ENCODE measurements at places on chromosomes 13 and 19. TPM values are rescaled to one million over a fixed set of nuclear protein-coding genes. Genes with fewer than 3 reads are reported as not detected.

VRK3 gene
- 30.8 TPM for polyA plus RNA-seq

PTPRH gene
- polyA plus RNA-seq = 0.49 TPM

SERPINE3 gene
- not detected for polyA plus RNA-seq

FAM83E gene
- not detected for polyA plus RNA-seq

ZSCAN4 gene
- polyA plus RNA-seq = not detected

OLFM2 gene
- polyA plus RNA-seq = 8.9 TPM

ATP4A gene
- not detected for polyA plus RNA-seq

PSG2 gene
- polyA plus RNA-seq = 5.7 TPM

SERP2 gene
- polyA plus RNA-seq = 4.2 TPM

WDR87 gene
- not detected for polyA plus RNA-seq

RFPL4AL1 gene
- polyA plus RNA-seq = not detected

GRCh38 chr19:38013913-38014580 is 107.0 kb downstream of the SIPA1L3 start:
- DNase-seq = no peak
- no peak overlapping the region for H3K4me3 ChIP-seq
- H3K4me1 ChIP-seq = no peaks in the 10 kb centered on the region
- H3K36me3 ChIP-seq = 0 out of 2 replicates have a peak, but pooled peaks cover 3% of the 10 kb centered on the region
- H3K27me3 ChIP-seq = no peaks in the 10 kb centered on the region
- H3K27ac ChIP-seq = no peak overlapping the region

- peaks cover 19% of the 10 kb centered on the region for H3K4me1 ChIP-seq
- no peak overlapping the region for H3K27ac ChIP-seq
- no peak for DNase-seq
Measured at GRCh38 chr19:35907377-35907745, 734 bp downstream of the TYROBP start.

- DNase-seq = no peak
- no peak overlapping the region for H3K4me3 ChIP-seq
- peaks cover 5% of the 10 kb centered on the region for H3K36me3 ChIP-seq
- H3K4me1 ChIP-seq = no peaks in the 10 kb centered on the region
- H3K27ac ChIP-seq = no peak overlapping the region
Measured at GRCh38 chr19:51098365-51099046, 9.7 kb downstream of the CTU1 start.

- H3K4me1 ChIP-seq = peaks cover 44% of the 10 kb centered on the region
- DNase-seq = peak; percentile 76
- no peaks in the 10 kb centered on the region for H3K36me3 ChIP-seq
- peak overlapping the region; percentile 39 for H3K4me3 ChIP-seq
- no peaks in the 10 kb centered on the region for H3K27me3 ChIP-seq
Measured at GRCh38 chr13:97125810-97126738, 96.1 kb upstream of the MBNL2 start.

- H3K27ac ChIP-seq = no peak overlapping the region
- no peaks in the 10 kb centered on the region for H3K36me3 ChIP-seq
- no peaks in the 10 kb centered on the region for H3K27me3 ChIP-seq
- DNase-seq = no peak
Measured at GRCh38 chr13:97802213-97802612, 151.3 kb upstream of the IPO5 start.

DNA sequence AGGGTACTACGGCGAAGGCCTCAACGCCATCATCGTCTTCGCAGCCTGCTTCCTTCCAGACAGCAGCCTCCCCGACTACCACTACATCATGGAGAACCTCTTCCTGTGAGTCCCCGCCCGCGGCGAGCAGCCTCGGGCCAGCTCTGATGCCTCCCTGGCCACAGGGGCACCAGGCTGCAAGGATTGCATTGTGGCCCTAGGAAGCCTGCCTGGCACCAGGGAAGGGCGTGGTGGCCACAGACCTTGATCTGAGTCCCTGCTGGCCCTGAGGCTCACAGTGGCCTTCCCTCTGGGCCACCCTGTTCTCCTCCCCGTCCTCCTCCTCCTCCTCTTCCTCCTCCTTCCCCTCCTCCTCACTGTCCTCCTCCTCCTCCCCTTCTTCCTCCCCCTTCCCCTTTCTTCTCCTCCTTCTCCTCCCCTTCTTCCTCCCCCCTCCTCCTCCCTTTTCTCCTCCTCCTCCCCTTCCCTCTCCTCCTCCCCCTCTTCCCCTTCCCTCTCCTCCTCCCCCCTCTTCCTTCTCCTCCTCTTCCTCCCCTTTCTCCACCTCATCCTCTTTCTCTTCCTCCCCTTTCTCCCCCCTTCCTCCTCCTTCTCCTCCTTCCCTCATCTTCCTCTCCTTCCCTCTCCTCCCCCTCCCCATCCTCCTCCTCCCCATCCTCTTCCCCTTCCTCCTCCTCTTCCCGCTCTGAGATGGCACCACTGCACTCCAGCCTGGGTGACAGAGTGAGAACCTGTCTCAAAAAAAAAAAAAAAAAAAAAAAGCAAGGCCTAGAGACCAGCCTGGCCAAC is 24.4 kb upstream of the NMRK2 start:
- H3K27me3 ChIP-seq = no peaks in the 10 kb centered on the region
- H3K4me1 ChIP-seq = no peaks in the 10 kb centered on the region
- no peak overlapping the region for H3K4me3 ChIP-seq
- H3K27ac ChIP-seq = no peak overlapping the region
- no peaks in the 10 kb centered on the region for H3K36me3 ChIP-seq
- no peak for DNase-seq

DNA sequence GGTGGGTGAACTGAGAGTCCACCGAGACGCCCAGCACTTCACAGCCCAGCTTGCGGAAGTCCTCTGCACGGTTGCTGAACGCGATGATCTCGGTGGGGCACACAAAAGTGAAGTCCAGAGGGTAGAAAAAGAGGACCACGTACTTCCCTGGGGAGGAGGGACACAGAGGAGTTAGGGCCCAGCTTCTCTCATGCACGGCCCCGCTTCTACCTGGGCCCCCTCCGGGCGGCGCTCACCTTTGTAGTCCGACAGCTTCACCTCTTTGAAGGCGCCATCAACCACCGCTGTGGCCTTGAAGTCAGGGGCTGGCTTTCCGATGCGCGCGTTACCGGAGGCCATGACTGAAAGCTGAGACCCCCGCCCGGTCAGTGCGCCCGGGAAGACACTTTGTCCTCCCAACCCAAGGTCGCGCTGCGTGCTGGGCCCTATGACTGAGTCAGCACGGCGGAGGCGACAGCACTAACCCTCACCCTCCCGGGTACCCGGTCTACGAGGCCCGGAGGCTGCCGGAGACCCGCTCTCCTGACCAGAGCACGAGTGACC is 606 bp downstream of the PRDX2 start:
- H3K36me3 ChIP-seq = no peaks in the 10 kb centered on the region
- H3K4me1 ChIP-seq = peaks cover 4% of the 10 kb centered on the region
- H3K27me3 ChIP-seq = no peaks in the 10 kb centered on the region
- peak; percentile 47 for DNase-seq
- H3K4me3 ChIP-seq = peak overlapping the region; percentile 83
- no peak overlapping the region for H3K27ac ChIP-seq

DNA sequence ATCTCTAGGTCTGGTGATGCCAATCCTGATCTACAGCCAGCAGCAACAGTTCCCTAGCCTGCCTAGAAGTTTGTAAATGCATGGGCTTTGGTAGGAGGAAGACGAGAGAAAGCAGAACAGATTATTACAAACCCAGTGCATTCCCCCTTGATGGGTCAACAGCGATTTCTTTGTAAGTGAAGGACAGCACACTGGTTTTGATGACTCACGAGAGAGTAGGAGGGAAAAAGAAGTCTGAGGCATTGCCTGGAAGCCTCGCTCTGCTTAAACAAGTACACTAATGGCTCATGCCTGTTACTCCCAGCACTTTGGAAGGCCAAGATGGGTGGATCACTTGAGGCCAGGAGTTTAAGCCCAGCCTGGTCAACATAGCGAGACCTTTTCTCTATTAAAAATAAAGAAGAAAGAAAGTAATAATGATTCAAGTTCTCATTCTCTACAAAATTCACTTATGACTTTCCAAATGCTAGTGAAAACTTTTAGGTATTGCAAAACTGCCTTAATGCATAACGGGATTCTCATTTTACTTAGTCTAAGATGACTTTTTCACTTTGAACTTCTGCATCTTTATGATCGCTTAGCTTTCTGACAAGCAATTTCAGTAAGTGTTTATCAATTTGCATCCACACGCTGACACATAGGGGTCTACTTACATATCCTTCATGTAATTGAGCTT is 47.7 kb upstream of the USPL1 start:
- H3K4me3 ChIP-seq = peak overlapping the region; percentile 15
- DNase-seq = peak; percentile 99
- no peaks in the 10 kb centered on the region for H3K36me3 ChIP-seq
- H3K4me1 ChIP-seq = peaks cover 31% of the 10 kb centered on the region

DNA sequence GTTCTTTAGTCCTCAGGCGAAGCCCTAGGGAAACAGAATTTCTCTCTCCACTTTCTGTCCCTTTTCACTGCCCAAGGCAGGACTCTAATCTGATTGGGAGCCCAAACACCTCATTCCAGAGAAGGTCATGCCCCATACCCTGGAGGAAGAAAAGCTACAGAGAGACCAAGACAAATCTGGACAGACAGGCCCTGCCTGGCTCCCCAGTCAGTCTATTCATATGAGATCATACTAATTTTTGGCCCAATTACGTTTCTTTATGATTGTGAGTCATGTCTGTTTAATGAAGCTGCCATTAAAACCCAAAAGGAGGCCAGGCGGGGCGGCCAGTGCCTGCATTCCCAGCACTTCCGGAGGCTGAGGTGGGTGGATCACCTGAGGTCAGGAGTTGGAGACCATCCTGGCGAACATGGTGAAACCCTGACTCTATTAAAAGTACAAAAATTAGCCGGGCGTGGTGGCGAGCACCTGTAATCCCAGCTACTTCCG is 3.3 kb upstream of the AP3D1 start:
- DNase-seq = peak; percentile 65
- peak overlapping the region; percentile 59 for H3K27ac ChIP-seq
- peaks cover 20% of the 10 kb centered on the region for H3K4me1 ChIP-seq

DNA sequence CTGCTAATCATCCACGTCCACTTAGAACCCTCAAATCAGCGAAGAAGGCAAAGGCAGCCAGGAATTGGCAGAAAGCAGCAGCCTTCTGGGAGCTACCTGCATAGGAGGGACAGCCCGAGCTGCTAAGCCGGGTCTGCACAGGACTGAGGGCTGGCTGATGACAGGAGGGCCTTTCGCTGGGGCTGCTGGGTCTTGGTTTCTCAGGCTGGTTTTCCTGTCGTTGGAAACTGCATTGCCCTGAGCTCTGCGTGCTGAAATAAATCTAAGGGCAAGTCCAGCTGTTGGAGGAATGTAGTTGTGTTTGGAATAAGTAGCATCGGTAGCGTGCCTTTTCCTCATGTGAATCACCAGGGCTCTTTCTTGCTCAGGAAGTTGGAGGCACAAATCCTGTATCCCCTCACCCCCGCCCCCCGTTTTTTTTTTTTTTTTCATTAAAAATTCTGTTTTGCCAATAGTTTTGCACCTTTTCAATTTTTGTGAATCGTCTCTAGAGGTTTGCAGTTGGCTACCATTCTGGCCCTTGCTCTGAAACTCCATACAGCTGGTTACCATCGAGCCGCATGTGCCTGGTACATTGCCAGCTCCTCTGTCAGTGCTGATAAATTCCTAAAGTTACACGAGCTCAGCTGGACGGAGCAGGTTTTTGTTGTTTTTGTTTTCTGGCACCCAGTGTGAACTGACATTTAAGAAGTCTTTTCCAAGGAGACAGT is 193.9 kb upstream of the RNF113B start:
- H3K4me1 ChIP-seq = peaks cover 17% of the 10 kb centered on the region
- peak overlapping the region; percentile 67 for H3K27ac ChIP-seq
- no peaks in the 10 kb centered on the region for H3K27me3 ChIP-seq
- DNase-seq = peak; percentile 91
- H3K4me3 ChIP-seq = peak overlapping the region; percentile 49
- H3K36me3 ChIP-seq = no peaks in the 10 kb centered on the region

DNA sequence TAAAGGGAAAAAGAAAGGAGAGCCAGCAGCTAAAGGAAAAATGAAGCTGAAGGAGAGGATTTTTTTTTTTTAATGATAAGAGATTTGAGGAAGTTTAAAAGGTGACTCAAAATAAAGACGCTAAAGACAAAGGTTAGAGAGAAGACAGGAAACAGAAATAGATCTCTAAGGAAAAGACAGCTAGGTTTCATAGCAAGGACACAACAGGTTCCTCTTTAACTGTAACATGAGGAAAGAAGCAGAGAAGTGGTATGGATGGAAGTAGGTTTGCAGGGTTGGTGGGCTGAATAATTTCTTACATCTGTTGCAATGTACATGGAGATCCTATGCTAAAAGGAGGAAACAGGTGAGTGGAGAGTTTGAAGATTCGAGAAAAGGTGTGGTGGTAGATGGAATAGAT is 107.5 kb downstream of the MYCBP2 start:
- H3K36me3 ChIP-seq = peaks cover 32% of the 10 kb centered on the region
- no peak overlapping the region for H3K4me3 ChIP-seq
- no peak for DNase-seq

DNA sequence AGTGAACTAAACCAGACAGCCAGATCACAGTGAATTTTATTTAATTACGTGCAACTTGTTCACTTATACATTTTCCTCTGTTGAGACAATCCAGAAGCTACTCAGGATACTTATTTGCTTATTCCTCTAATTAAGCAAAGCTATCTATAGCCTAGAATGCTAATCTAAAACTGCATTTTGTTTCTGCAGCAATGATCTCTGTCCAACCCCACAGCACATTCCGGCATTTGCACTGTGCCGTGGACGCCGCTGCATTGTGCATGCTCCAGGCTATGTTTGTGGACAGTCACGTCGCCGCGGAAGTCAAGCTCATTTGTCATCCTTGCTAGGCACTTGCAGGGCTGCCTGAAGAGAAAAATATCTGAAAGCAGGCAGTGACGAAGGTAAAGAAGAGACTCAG is 406.9 kb downstream of the RFC3 start:
- H3K4me1 ChIP-seq = no peaks in the 10 kb centered on the region
- H3K4me3 ChIP-seq = no peak overlapping the region
- DNase-seq = no peak
- H3K27ac ChIP-seq = no peak overlapping the region
- no peaks in the 10 kb centered on the region for H3K27me3 ChIP-seq
- H3K36me3 ChIP-seq = no peaks in the 10 kb centered on the region

GRCh38 chr13:48592688-48593049 is 59.8 kb upstream of the RCBTB2 start:
- H3K27me3 ChIP-seq = no peaks in the 10 kb centered on the region
- no peaks in the 10 kb centered on the region for H3K36me3 ChIP-seq
- no peak for DNase-seq
- no peak overlapping the region for H3K4me3 ChIP-seq
- no peak overlapping the region for H3K27ac ChIP-seq

GRCh38 chr19:2053601-2054389 is 2.8 kb upstream of the MKNK2 start:
- DNase-seq = no peak

DNA sequence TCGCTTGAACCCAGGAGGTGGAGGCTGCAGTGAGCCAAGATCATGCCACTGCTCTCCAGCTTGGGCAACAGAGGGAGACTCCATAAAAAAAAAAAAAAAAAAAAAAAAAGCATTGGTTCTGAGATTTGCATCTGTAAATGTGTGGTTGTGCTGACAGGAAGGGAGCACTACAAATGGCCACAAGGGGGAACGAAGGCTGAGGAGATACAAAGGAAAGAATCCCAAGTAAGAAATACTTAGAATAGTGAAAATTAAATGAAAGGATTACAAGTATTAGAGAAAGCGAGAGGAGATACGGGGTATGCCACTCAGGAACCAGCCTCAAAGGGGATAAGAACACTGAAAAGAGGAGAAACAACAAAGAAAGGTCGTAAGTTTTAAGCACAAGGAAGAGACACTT is 284.9 kb downstream of the KLF12 start:
- H3K27ac ChIP-seq = no peak overlapping the region
- peaks cover 5% of the 10 kb centered on the region for H3K36me3 ChIP-seq
- no peaks in the 10 kb centered on the region for H3K27me3 ChIP-seq
- no peak overlapping the region for H3K4me3 ChIP-seq
- DNase-seq = peak; percentile 61
- peaks cover 11% of the 10 kb centered on the region for H3K4me1 ChIP-seq

All from GM23248 (cell line).